ENCODE measurements at places on chromosomes 12 and 14.

DNA sequence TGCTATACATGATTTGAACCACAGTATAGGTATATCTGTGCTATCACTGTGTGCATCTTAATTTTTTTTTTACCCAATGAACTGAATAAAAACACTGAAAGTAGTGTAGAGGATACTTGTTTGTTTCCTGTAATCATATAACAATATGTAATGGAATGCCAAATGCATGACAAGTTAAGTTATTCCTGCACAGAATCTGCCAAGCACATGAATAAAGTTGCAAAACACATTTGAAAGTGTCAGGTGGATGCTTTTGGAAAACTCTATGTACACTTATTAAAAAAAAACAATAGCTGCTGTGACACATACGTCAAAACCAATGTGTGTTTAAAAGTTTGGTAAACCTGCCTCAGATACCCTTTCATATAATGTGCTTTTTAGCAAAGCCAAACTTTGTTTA lies 1638.1 kb upstream of the SEL1L start:
- DNase-seq: no peak

GRCh38 chr12:103196467-103196866 lies 239.0 kb downstream of the ASCL1 start:
- DNase-seq: no peak

DNA sequence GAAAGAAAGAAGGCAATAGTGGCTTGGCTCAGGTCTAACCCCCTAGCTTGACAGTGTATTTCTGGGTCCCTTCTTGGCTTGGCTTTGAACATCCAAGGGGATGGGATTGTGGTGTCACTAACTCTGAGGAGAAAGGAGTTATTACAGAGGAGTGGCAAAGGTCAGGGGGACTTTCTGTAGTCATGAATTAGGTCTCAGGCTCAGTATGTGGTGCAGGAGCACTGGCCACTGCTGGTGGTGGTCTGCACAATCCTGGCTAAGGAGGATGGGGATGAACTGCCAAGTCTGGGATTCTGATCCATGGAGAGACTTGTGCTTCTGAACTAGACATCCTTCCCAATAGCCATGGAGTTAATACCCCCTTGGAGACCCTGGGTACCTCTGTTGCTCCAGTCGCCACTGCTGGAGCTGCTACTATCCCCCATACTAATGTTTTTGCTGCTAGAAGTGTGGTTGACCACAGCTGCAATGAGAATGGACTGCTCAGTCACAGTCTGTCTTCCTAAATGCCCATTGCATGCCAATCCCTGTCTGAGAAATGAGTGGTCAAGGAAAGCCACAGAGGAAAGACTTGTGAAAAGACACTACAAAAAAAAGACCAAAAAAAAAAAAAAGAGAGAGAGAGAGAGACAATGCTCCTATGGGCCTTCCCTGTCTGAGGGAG lies 32.5 kb downstream of the KRT76 start:
- DNase-seq: no peak

GRCh38 chr12:118237908-118238307 lies 102.0 kb downstream of the PEBP1 start:
- no peak for DNase-seq

- no peak for DNase-seq
Measured at GRCh38 chr12:16555630-16556029, 50.3 kb downstream of the LMO3 start.

GRCh38 chr12:79329933-79330332 lies 360.8 kb downstream of the PAWR start:
- DNase-seq: no peak
